ENCODE measurements at places on chromosomes 1 and 21.

GRCh38 chr21:21973806-21974205 is 975.6 kb downstream of the NCAM2 start:
- peak; percentile 1 for DNase-seq

GRCh38 chr21:37683396-37684114 is 232.7 kb downstream of the KCNJ6 start:
- no peak for DNase-seq

DNA sequence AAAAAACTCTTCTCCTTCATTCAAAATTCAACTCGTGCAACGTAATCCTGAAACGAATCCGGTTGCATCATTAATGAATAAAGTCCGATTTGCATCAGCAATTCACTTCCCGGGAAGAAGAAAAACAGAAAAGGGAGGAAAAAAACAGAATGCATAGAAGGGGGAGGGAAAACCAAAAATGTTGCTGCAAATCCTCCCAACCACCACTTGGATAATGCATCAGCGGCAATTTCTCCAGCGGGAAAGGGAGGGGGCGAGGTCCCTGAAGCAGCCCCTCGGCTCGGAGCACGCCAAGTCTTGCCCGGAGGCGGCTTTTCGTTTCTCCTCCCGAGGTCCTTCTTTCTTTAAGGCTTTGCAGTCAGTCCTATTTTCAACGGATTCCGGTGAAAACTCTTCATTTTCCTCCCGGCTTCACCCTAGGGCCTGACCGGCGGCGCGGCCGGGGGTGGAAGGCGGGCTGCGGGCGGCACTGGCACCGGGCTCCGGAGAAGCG is 723 bp downstream of the CDC42BPA start:
- peak; percentile 69 for DNase-seq

- no peak for DNase-seq
Measured at GRCh38 chr21:25400427-25400826, 206.9 kb downstream of the MRPL39 start.

GRCh38 chr1:164660412-164660772 is 101.4 kb downstream of the PBX1 start:
- peak; percentile 63 for DNase-seq

- peak; percentile 2 for DNase-seq
Measured at GRCh38 chr1:170864876-170865538, 70.3 kb upstream of the MROH9 start.

GRCh38 chr1:27713139-27713725 is 12.5 kb upstream of the FAM76A start:
- DNase-seq, result no peak

DNA sequence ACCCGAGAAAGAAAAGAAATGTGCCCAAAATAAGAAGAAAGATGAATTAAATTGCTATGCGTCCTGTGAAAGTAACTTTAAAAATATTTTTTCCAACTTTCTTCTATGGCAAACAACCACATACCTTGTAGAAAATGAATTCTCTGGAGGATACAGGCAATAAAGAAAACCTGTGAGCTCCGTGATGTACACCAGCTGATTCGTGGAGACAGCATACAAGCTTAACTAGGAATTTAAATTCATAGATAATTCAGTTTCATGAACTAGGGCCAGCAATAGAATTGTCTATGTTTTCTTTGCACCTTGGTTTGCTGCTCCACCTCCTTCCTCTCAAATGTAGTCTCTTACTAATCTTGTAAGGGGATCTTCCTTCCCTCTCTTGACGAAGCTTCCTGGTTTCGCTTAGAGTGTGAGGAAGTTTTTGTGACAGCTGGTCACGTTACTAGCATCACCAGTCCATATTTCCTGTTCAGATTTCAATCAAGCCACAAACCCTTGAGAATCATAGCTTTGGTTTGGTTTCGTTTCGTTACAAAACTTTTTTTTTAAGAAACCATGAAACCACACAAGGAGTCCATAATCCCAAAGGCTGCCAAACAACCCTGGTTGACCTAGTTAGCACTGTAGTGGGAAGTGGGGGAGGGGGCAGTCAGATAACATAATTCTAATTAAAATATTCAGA is 35.8 kb downstream of the GREM2 start:
- peak; percentile 51 for DNase-seq

DNA sequence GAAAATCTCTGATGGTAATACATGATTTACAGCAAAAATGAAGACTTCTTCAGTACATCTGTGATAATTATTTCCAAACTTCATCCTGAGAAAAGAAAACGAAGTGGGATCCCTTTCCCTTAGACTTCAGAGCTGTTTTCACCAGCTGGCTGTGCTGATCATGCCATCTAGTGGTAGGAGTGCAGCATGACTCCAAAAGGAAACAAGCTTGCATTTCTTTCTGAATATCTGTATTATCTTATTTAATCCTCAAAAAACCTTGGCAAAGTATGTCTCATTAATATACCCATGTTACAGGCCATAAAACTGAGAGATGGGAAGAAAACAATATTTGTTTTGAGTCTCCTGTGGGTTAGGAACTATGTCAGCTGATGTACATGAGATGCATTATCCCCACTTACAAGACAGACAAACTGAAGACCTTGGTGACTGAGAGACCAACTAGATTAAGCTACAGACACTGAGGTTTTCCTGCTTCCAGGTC is 9.8 kb upstream of the GJA8 start:
- peak; percentile 63 for DNase-seq

GRCh38 chr1:40306296-40306695 is 10.8 kb downstream of the COL9A2 start:
- no peak for DNase-seq

- DNase-seq, result peak; percentile 85
Measured at GRCh38 chr1:32702599-32703478, at the start of gene SYNC. Gene SYNC, minus strand, starts transcription at chr1:32702770. Its CDS starts 110 bp downstream, at chr1:32702660.

GRCh38 chr1:234154320-234155251 is 218.7 kb upstream of the COA6 start:
- DNase-seq, result peak; percentile 84

DNA sequence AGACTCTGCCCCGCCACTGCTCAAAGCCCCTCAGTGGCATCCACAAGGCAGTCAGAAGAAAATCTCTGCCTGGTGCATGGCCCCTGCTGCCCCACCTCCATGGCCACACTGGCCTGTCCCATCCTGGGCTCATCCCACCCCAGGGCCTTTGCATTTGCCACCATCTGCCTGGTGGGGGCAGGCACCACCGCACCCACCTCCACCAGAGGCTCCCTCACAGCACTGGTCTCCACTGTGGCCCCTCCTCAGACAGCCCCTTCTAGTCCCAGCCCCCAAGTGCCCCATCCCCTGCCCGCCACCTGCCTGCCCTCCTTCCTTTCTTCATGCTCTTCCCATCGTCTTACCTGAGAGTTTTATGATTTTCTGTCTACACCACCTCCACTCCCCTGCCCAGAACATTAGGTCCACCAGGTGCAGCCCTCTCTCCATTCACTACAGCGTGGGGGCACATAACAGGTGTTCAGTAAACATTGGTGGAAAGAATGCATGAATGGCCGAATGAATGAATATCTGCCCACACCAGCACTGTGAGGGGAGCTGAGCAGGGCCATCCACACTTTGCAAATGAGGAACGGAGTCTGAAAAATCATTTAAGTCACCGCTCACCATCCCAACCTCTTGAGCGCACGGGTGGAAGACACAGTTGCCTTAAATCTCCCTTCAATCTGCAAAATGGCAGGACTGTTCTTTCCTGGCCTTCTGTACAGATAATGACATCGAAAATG is 2.1 kb downstream of the PRDM15 start:
- no peak for DNase-seq

GRCh38 chr1:236016083-236016482 is 48.8 kb downstream of the NID1 start:
- peak; percentile 78 for DNase-seq

- no peak for DNase-seq
Measured at GRCh38 chr1:32337855-32338636, 2.0 kb upstream of the MARCKSL1 start.

DNA sequence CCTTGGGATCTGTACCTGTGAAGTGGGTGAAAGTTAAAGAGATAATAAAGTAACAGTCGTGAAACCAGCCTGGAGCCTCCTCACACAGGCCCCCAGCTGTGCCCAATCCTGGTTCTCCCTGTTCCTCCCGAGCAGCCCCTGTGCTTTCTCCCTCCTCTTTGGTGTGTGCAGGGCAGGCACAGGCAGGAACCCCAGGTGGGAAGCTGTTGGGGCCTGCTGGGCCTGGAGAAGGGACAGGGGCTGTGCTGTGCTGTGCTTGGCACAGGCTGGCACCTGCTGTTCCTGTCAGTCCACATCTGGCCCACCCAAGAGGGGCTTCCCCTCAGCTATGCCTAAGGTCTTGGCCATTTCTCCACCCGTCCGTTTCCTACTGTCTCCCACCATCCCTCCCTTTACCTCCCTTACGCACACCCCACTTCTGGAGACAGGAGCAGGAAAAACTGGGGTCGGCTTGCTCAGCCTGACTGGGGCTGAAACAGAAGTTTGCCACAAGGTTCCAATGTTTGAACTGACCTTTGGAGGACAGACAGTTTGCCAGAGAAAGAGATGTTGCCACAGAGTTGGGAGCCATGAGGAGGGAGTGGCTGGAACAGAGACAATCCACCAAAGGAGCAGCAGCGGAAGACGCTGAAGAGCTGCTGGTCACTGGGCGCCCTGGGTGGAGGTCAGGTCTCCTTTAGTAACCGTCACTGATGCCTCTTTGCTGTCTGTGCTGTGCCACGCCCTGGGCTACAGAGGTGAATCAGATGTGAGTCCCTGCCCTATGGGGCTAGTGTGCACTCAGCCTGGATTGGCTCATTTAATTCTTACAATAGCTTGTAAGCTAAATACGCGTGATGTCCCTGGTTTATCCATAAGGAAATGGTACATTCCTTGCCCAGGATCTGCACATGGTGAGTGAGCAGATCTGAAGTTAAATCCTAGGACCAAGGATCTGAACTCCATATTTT is 18.8 kb upstream of the ARTN start:
- DNase-seq, result no peak

GRCh38 chr1:216758161-216758560 is 34.9 kb upstream of the ESRRG start:
- no peak for DNase-seq

Data from astrocyte of the spinal cord (primary cell).